Stimulated activated CD4-positive, alpha-beta T cell treated with anti-CD3 and anti-CD28 coated beads, Interleukin-2, amount 100 ng/mL, for 4 hours (primary cell): ENCODE measurements at places on chromosomes 6 and 20.
A peak's percentile ranks its signal among the peaks of the same experiment; 100 is the strongest.

DNA sequence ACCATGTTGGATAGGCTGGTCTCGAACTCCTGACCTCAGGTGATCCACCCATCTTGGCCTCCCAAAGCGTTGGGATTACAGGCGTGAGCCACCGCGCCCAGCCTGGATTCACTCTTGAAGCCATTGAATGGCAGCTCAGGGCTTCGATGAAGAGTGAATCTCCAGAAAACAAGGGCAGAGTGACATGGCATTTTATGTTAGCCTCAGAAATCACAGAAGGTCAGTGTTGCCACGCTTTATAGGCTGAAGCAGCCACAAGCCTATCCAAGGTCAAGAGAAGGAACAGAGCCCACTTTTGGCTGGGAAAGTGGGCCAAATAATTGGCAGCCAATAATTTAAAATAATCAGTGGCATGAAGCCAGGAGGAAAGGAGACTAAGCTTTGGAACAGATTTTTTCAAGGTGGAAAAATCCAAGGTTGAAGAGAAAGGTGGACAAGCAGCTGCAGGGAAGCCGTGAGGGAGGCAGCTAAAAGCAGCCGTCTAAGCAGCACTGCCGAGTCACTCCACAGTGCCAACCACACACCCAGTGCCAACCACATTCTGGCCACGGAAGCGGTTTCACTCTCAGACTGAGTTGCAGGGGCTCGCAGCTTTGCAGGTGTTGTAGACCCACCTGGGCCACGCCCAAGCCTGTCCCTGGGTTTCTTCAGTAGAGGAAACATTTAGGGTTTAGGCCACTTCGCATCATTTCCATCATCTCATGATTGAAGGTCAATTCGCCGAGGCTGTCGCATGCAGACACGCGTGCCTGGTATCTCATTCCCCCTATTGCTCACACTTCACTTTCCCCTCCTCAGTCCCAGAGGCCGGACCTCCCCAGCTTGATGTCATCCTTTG is 17.4 kb upstream of the AVP start:
- no peak for DNase-seq

DNA sequence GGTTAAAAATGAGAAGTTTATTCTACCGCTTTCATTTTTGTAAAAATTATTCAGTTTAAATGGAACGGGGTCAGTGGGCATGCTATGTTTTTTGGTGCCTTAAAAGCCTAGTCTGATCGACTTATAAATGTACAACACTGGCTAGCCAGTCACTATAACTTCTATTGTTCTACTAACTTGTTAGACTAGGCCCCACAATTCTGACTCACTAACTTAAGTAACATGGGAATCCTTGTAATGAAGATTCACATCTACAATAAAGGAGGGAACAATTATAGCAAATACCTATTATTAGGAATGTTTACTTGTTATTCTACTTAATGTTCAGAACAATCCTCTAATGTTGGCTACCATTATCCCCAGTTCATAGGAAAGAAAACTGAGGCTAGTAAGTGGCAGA is 28.5 kb downstream of the REPS1 start:
- no peak for DNase-seq

DNA sequence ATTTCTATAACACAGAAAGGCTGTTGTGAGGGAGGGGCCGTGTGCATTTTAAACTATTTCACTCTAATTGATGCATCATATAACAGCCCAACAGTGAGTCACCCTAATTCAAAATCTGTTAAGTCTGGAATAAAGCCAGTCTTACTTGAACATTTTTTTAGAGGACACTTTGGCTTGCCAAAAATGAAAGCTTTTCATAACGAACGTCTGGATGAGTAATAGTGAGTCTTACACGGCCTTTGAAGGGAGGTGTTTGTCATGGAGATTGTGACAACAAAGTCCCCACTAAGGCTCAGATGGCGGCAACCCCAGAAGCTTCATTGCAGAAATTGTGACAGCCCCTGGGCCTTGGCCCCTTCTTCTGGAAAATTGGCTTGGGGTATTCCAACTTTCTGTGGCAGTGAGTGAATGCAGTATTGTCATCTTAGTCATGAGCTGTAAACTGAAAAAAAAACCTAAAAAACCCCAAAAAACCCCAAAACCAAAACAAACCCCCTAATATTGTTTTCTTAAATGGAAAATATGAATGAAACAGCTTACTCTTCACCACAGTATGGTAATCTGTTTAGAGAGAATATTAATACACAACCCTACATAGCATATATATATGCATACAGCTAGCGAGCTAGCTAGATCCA is 92.6 kb upstream of the CLDN20 start:
- peak; percentile 83 for DNase-seq

- peak; percentile 4 for DNase-seq
Measured at GRCh38 chr20:46255440-46256104, 52.7 kb downstream of the CDH22 start.

DNA sequence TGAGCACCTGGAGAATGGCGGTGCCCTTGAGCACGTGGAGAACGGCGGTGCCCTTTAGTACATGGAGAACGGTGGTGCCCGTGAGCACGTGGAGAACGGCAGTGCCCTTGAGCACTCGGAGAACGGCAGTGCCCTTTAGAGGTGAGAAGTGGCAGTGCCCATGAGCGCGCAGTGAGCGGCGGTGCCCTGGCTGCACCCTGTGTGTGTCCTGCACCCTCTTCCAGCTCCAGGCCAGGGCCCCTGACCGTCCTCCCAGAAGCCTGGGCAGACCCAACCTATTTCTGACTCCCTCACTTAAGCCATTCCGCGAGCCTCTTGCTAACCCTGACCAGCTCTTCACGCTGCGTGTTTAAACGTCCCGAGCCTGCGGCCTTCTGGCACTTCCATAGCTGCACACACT is 151.3 kb downstream of the DLL1 start:
- DNase-seq = no peak

GRCh38 chr20:57205606-57206219 is 60.7 kb downstream of the BMP7 start:
- no peak for DNase-seq

- DNase-seq = peak; percentile 36
Measured at GRCh38 chr6:127855542-127856159, 45.2 kb downstream of the THEMIS start.

- DNase-seq = no peak
Measured at GRCh38 chr6:163923658-163924411, 509.3 kb downstream of the QKI start.

GRCh38 chr20:50058662-50059402 is 54.1 kb downstream of the UBE2V1 start:
- DNase-seq = no peak

- no peak for DNase-seq
Measured at GRCh38 chr6:106434530-106434929, 74.0 kb downstream of the CRYBG1 start.

DNA sequence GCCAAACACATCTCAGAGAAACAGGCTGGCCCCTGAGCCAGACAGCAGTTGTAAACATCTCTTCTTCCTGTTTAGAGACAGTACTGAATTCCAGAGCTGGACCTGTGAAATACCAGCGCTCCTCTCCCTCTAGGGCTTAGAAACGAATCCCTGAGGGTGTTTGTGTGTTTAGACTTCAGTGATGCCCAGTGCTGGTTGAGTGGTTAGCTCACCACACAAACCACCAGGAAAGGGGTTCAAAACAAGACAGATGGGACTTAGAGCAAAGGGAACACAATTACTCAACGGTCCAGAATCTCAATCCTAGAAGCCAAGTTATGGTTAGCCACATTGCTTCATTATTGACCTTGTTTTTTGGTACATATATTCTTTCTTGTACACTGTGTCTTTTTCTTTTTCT is 108.7 kb upstream of the TMEM170B start:
- DNase-seq = no peak
